Right atrium auricular region (tissue), 2 donors: ENCODE measurements at places on chromosomes 13 and 19.

DNA sequence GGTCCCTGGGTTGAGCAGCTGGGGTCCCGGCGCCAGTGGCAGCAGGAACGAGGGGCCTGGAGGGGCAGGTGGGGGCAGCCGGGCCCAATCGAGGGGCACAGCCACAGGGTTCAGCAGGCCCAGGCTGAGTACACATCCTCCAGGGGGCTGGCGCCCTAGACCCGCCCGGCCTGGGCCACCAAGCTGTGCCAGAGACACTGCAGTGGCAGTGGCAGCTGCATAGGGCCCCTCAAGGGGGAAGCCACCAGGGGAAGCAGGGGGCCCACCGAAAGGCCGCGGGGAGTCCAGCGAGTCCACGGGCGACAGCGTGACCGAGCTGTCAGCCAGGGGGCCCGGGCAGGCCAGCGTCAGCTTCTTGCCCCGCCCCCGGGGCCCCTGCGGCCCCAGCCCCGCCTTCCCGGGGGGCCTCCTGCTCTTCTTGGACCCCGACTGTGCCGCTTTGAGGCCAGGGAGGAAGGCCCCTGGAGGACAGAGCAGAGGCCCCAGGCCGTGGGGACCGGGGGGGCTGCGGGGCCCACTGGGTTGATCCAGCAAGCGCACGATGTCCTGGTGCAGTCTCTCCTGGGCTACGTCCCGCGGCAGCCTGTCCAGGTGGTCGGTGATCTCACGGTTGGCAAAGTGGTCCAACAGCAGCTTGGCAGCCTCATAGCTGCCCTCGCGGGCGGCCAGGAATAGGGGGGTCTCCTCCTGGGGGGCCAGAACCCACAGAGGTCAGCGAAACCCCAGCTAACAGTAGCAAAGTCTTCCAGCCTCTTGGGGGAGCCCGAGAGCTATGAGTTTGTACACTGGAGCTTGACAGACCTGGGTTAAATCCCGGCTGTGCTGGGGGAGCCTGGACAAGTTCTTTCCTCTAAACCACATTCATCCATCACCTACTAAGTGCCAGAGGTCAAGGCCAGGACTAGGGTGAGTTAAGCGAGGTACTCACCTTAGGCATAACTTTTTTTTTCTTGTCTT lies 39.5 kb downstream of the NOTCH3 start:
- DNase-seq: no peak

GRCh38 chr13:30963791-30964190 lies 31.3 kb downstream of the TEX26 start:
- no peak for DNase-seq

GRCh38 chr13:85562282-85562681 lies 236.9 kb downstream of the SLITRK6 start:
- DNase-seq: no peak

DNA sequence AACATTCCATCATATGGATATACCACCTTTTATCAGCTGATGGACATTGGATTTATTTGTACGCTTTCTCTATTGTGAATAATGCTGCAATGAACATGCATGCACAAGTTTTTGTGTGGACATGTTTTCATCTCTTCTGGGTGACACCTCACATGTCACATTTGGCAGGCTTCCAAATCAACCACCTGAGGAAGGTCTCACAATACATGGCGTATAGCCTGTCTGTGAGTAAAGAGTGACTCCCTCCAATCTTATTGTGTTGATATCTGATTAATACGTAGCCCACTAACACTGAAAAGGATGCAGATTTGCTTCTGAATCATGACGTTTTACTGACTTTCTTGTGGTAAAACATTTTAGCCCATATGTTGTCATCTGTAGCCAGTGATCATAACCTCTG lies 61.1 kb downstream of the SLC15A1 start:
- no peak for DNase-seq
